ENCODE measurements at places on chromosomes 12 and 14.

GRCh38 chr12:93025145-93026103, 96.3 kb upstream of the EEA1 start:
- DNase-seq = no peak

- no peak for DNase-seq
Measured at GRCh38 chr14:63777024-63777423, 49.2 kb upstream of the SGPP1 start.

DNA sequence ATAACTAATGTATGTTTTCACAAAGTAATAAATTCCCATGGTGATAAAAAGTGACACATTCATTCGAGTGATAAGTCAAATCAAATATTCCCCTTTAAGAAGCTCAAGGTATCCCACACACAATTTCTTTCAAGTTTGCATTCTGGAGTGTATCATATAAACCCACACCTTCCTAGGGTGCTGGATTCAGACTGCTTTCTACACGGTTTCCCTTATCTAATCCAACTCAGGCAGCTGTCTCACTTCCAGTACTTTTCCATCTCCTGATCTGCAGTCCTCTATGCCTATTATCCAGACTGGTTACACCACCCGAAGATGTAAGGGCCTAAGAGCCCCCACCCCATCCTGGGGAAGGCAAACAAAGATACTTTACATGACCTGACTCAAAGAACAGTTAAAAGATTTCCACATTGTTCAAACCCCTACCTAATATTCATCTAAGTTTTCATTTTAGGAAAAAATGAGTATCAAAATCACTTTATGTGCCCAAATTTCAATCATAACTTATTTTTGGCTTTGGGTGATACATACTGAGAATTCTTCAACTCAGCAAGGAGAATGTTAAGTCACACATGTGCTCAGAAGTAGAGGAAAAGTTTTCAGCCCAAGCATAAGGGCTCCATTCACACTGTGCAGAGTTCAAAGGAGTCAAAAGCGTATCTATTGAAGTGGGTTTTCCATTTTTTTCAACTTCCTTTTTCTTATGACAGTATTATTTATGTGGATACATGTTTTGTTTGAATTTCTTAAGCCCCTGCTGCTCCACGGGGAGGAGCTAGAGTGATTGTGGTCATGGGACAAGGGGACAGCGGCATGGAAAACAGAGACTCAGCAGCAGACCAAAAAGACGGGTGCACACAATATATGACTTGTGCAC, 41.8 kb downstream of the CORO1C start:
- DNase-seq = no peak

- no peak for DNase-seq
Measured at GRCh38 chr14:51605575-51605974, 46.1 kb upstream of the FRMD6 start.

DNA sequence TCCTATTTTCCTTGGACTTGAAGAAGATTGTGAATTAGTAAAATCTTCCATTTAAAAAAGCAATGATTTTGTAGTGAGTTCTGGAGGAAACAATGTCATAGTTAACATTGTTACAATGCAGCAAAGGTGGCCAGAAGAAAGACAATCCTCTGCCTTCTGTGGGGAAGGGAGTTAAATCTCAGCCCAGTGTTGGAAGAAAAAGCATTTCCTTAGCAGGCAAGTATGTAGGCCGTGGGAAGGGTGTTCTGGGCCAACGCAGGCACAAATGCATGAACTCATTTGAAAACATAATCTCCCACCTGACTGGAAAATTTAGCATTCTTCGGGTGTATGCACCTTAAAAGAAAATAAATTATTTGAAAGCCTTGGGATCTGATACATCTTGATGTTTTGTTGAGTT, 258.6 kb downstream of the ADAMTS20 start:
- DNase-seq = no peak

GRCh38 chr12:132276066-132276826, 53.1 kb downstream of the GALNT9 start:
- DNase-seq = no peak

- DNase-seq = peak; percentile 61
Measured at GRCh38 chr14:105012171-105012985, 8.5 kb downstream of the CDCA4 start.

- DNase-seq = peak; percentile 80
Measured at GRCh38 chr12:72272731-72273498, 745 bp downstream of the TRHDE start.

DNA sequence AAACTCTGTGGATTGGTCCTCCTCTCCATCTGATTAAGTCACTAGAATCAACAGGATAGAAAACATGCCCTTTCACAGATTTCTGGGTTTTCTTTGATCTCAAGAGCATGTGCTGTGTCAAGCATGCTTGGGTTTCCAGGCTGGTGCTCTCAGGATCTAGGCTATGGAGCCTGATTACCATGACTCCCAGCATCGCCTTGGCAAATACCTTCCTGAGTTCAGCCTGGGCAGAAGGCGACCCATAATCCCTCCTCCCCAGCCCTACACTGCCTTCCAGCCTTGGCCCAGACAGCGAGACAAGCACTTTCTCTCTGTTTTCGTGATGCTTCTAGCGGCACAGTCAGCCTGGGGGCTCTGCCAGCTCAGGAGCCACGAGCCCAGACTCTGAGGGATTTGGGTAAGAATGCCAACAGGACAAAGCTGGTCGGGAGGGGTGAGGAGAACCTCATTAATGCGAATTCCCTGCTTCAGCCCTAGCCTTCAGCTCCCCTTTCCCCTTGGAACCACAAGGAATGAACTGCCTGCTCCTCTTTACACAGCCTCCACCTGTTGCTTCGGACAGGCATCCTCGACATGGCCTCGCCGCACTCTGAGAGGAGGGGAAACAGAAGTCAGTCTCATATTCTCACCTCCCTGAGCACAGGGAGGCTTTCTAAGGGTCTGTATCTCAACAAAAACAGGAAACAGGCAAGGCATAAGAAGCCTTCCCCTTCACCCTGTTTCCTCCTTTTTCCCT, 227.1 kb downstream of the MSRB3 start:
- no peak for DNase-seq

- no peak for DNase-seq
Measured at GRCh38 chr12:48768147-48768546, 20.7 kb downstream of the ADCY6 start.

GRCh38 chr12:25743679-25744215, 190.7 kb upstream of the LMNTD1 start:
- DNase-seq = no peak

- DNase-seq = no peak
Measured at GRCh38 chr14:81412779-81413178, 12.7 kb upstream of the STON2 start.

DNA sequence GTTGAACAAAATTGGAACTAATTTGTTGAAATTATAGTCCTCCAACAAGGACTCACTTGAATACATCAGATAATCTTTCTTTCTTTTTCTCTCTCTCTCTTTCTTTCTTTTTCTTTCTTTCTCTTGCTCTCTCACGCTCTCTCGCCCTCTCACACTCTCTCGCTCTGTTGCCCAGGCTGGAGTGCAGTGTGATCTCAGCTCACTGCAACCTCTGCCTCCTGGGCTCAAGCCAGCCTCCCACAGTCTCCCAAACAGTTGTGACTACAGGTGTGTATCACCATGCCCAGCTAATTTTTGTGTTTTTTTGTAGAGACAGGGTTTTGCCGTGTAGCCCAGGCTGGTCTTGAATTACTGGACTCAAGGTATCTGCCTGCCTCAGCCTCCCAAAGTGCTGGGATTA, 22.8 kb downstream of the WDR20 start:
- no peak for DNase-seq

- DNase-seq = no peak
Measured at GRCh38 chr14:97179573-97179972, 382.4 kb downstream of the VRK1 start.

- DNase-seq = no peak
Measured at GRCh38 chr12:2548081-2548480, 246.7 kb upstream of the FKBP4 start.

DNA sequence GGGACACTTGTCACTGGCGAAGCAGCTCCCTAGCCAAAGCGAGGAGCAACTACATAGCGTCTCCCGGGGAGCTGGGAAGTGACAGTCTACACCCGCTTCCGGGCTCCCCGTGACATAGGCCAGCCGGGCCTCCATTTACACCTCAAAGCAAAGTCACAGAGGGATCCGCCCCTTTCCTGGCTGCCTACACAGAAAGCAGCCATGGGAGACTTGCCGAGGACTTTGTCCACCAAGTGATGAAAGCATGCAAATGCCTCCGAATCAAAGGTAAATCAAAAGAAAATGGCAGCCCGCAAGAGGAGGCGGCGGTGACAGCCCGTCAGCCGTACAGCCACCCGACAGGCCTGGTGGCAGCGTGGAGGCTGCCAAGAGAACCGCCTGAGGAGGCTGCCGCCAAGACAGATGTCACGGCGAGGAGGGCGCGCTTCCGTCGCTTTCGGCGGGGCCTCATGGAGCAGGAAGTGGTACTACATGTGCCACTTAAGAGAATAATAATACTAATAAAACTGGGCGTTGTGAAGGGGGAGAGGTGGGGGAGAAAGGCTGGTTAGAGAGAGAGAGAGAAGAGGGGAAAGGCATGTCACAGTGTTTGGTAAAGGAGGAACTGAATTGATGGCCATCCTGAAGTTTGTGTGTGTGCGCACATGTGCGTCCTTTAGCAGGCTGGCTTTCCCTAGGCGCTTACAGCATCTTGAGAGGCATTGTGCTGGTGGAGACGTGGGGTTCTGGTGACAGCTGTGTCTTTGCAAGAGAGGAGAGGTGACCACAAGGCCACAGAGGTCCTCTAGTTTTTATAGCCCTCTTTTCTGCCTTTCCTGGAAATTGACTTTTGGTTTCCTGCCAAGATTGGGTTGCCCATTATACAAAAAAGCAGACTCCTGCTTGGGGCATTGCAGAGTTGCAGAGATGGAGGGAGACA, 661.7 kb downstream of the VRK1 start:
- no peak for DNase-seq

- no peak for DNase-seq
Measured at GRCh38 chr12:67452119-67452805, 183.1 kb downstream of the CAND1 start.

DNA sequence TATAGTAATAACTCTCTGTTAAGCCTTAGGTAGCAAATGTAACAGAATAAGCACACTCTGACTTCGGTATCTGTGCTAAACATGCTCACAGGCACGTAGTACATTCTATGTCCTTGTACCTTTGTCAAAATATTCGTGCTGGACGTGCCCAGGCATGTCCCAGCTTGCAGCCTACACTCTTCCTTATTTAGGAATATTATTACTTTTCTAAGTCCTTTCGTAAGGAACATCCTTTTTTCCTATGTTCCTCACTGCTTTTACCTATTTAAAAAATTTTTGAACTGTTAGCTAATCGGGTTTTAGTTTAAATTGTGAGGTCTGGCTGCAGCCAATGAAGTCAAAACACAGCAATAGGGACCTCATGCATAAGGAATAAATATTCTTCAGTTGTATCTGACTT, 24.1 kb upstream of the UBC start:
- DNase-seq = no peak

GRCh38 chr14:31037709-31038221, 11.6 kb upstream of the STRN3 start:
- DNase-seq = no peak

DNA sequence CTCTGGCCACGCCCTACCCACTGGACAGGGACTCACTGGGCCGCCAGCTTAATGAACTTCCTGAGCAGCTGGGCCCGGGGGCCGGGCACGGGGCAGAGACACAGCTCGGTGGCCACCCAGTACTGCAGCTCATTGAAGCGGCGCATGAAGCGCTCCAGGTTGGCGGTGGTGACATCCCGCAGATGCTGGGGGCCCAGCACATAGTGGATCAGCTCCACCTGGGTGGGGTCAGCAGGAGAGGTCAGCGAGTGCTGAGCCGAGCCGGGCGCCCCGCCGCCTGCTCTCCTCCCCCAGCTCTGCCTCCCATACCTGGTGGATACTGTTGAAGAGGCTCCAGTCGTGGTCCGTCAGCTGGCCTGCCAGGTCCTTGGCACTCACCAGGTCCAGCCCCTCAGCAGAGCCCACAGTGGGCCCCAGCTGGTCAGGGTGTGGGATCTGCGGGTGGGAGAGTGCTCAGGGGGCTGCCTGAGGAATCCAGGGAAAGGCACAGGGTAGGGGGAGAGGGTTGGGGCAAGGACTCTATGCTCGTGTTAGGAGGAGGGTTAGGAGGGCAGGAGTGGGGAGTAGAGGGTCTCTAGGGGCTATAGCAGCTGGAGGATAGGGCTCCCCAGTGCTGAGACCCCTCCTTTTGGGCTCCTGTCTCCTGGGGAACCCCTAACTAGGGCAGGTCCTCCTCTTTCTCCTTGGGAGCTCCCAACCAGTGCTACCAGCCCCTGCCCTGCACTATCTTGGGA, 15.5 kb upstream of the ENDOU start:
- no peak for DNase-seq

GRCh38 chr14:32190673-32191072, 11.2 kb upstream of the RNU6-7 start:
- DNase-seq = no peak

DNA sequence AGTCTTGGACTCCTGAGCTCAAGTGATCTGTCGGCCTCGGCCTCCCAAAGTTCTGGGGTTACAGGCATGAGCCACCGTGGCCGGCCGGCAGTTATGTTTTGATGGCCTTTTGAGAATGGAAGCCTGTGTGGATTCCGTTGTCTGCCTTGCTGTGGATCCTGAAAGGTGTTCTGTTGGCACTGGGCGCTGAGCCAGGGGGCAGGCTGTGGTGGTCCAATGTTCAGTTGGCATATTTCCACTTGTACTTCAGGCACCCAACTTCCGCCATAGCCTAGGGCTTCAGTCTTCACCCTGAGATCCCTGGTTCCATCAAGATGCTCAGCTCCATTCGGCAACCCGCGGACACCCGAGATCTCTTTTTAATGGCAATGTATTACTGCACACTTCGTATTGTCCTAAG, 6.3 kb upstream of the RPLP0 start:
- no peak for DNase-seq

- DNase-seq = no peak
Measured at GRCh38 chr12:31876568-31877424, 82.4 kb upstream of the RESF1 start.

- DNase-seq = peak; percentile 30
Measured at GRCh38 chr12:3142386-3142785, 65.2 kb downstream of the TSPAN9 start.

DNA sequence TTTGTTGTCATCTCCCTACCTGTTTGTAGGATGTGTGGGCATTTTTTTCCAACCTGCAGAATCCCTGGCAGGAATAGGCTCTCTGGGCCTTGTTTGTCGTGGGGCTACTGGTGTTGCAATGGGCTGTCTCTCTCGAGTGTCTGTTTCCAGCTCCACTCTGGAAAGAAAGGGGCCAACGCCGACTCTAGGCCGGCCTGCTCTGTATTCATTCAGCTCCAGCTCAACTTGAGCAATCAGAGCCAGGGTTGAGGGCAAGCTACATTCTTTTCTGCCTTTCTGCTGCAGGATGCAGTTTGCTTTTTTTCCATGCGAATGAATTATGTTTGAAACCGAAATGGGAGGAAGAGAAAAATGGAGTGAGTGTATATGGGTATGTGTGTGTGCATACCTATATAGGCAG, 2.3 kb downstream of the JDP2 start:
- DNase-seq = no peak

- DNase-seq = no peak
Measured at GRCh38 chr12:92912672-92913071, 16.4 kb downstream of the EEA1 start.
